ENCODE measurements at places on chromosomes 2 and 18.
A peak's percentile ranks its signal among the peaks of the same experiment; 100 is the strongest.

GRCh38 chr18:58756148-58756547 is 84.9 kb downstream of the MALT1 start:
- no peak for DNase-seq

DNA sequence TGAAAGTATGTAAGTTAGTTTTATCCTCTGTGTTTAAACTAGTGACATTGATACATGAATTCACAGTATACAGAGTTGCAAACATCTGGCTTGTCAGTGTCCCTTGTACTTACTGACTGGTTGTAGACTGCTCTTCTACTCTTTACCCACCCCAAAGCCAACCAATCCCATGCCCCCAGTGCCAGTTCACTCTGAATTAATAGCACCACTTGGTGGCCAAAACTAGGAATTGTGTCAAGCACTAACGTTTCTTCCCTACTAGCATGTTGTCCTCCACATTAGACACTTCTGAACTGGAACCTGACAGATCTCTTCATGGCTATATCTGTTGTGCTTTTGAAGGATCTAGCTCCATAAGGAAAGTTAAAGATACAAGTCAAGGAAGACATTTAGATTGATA is 27.2 kb upstream of the OTX1 start:
- peak; percentile 39 for DNase-seq

GRCh38 chr2:20507166-20507692 is 60.4 kb downstream of the RHOB start:
- no peak for DNase-seq

- DNase-seq = no peak
Observed at GRCh38 chr2:58127111-58127510, 80.5 kb downstream of the VRK2 start.

GRCh38 chr2:155100261-155100660 is 401.8 kb downstream of the KCNJ3 start:
- no peak for DNase-seq

GRCh38 chr18:74489676-74490075 is 6.5 kb upstream of the CNDP2 start:
- peak; percentile 65 for DNase-seq

DNA sequence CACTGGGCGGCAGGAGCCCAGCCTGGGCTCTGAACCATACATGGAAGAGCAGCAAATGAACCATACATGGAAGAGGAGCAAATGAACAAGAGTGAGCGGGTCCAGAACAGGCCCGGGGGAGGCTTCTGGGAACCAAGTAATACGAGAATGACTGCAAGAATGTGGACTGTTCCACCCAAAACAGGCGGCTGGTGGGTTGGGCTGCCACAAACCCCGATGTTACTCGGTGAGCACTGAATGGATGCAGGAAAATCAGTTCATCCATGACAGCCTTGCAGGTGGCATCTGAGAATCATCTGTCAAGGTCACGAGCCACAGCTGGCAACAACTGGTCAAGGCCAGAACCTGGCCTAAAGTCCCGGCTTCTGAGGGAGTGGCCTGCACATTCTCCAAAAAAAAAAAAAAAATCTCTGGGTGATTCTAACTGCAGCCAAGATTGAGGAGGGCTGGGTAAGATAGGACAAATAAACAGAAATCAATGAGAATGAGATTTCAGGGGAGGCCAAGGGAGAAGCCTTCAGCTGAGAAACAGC is 106.1 kb downstream of the ZNF516 start:
- DNase-seq = no peak

DNA sequence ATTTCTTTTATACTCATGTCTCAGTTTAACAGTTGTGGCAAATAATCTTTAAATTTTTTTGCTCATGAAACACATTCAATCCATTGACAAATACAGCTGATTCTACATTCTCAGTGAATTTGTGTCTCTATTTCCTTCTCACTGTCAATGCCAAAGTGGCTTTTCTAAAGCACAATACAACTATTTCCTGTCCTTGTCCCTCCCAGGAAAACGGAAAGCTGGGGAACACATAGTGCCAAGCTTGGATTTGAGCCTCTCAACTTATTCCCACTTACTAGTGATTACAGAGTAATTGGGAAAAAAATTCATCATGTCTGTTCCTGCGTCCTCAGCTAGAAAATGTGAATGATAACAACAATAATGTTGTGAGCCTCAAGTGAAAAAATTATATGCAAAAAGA is 899.7 kb upstream of the CDH2 start:
- DNase-seq = no peak

DNA sequence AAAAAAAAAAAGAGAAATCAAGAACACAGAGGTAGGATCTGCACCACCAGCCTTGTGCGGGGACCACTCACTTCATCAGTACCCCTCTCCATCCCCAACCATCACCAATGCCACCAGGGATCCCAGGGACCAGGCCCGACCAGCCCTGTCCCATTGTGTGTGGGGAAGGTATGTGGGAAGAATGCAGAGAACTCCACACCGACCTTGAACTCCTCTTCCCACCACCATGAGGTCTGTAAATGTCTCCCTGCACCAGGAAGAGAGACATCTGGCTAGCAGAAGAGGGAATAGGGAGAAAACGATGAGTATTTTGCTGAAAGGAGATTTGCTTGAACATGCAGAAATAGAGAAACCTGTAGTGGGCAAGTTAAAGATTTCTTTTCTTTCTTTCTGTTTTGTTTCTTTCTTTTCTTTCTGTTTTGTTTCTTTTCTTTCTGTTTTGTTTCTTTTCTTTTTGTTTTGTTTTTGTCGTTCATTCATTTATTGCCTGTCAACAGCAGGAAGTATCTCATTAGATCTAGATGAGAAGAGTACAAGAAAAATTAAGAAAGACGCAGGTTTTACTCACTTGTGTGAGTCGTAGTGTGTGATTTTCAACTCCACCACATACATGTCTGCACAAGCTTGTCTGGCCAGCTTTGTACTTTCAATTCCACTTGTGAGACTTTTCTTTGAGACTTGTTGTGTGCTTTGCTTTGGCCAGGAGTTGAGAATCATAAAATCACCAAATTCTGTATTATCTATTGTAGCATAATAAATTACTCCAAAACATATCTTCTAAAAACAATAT is 179.8 kb upstream of the HAAO start:
- no peak for DNase-seq

GRCh38 chr2:35298493-35298892 is 1057.1 kb upstream of the CRIM1 start:
- DNase-seq = peak; percentile 75

DNA sequence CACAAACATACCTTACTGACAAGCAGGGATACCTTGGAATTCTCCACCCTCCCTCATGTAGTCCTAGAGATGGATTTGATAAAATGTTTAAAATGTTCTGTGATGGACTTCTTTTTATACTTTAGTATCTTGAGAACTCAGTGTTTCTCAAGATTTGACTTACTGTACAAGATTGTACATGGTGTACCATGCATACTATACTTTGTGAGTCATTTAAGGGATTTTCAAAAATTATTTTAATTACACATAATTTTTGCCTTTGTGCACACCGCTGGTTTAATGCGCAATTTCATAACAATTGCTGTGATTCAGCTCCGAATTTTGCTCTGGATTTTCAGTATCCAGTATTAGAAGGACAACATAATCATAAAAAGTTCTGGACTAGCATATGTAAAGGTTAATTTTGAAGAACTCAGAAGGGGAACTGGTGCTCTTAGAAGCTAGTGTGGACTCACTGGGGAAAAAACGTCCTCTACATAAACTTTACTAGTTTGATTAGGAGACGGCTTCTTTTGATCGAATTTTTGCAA is 78.6 kb upstream of the ACSL3 start:
- DNase-seq = no peak

DNA sequence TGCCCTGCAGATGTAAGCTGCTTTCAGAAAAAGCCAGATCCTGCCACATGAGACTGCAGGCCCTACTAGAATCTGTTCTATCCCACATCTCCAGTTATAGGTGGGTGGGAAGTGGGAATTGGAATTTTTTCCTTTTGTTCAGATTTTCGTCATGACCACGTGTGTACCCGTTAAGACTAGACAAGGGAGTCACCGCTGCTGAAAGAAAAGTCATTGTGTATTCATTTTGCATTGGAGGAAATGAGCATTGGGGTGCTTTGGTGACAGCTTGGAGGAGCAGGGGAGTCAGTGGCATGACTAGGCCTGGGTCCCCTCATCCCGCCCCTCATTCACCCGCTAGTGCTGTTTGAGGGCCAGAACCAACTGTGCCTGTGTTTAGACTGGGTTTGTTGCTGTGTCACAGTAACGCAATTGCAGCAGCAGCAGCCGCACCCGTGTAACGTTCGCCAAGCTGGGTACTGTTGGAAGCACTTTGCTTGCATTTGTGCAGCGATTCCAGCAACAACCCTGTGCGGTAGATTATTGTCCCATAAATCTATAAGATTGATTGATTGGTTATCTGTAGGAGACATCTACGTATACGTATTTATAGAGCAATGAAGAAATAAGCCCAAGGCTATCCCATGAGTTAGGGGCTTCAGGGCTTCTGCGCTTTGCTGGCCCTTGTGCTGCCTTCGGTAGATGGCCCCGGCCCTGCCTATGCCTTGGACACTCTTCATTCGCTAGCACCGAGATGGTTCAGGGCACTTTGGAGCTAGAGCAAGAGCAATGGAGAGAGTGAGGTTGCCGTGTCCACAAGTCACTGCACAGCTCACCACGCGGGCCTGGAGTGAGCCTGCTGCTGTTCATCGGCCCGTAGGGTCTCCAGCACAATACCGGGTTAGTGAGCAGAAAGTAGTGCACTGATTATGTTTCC is 194.9 kb downstream of the AGAP1 start:
- no peak for DNase-seq

GRCh38 chr2:151630372-151630771 is 103.9 kb downstream of the NEB start:
- no peak for DNase-seq

DNA sequence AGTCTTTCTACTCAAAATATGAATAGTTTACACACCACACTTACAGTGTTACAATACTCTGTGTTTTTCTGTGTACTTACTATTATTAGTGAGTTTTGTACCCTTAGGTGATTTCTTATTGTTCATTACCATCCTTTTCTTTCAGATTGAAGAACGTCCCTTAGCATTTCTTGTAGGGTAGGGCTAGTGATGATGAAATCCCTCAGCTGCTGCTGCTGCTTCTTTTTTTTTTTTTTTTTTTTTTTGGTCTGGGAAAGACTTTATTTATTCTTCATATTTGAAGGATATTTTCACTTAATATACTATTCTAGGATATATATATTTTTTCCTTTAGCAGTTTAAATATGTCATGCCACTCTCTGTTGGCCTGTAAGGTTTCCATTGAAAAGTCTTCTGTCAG is 29.0 kb upstream of the SERPINB2 start:
- DNase-seq = no peak

GRCh38 chr18:70024829-70025228 is 77.2 kb upstream of the CD226 start:
- no peak for DNase-seq

DNA sequence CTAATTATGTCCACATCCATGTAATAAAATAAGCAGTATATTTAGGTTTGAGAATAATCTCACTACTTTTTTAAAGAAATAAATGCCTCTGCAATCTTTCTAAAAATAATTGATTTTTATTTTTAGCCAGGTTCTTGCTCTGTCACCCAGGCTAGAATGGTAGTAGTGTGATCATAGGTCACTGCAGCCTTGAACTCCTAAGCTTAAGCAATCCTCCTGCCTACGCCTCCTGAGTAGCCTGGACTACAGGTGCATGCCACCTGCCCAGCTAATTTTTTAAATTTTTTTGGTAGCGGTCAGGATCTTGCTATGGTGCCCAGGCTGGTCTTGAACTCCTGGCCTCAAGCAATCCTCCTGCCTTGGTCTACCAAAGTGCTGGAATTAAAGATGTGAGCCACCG is 133.3 kb downstream of the CAMKMT start:
- DNase-seq = no peak

GRCh38 chr2:12700989-12701388 is 15.7 kb upstream of the TRIB2 start:
- DNase-seq = no peak

- DNase-seq = no peak
Observed at GRCh38 chr2:127604986-127605385, 41.0 kb upstream of the GPR17 start.

GRCh38 chr2:129876541-129876940 is 102.9 kb upstream of the RAB6C start:
- no peak for DNase-seq

DNA sequence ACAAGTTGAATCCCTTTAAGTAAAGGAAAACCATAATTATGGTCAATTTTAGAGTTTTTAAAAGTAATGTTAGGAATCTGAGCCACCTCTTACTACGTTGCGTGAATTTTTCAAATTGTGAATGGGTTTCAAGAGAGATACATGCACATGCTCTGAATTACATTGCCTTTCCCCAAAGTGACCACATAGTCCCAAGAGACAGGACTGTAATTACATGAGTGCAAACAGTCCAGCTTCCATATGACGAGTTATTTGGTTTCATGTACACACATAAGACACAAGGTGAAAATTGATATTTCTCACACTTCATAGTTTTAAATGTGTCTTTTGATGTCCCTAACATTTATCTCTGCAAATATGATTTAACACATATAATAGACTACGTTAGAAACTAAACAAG is 850.8 kb downstream of the LRP1B start:
- no peak for DNase-seq

GRCh38 chr2:217247476-217247875 is 387.6 kb upstream of the TNP1 start:
- DNase-seq = no peak

DNA sequence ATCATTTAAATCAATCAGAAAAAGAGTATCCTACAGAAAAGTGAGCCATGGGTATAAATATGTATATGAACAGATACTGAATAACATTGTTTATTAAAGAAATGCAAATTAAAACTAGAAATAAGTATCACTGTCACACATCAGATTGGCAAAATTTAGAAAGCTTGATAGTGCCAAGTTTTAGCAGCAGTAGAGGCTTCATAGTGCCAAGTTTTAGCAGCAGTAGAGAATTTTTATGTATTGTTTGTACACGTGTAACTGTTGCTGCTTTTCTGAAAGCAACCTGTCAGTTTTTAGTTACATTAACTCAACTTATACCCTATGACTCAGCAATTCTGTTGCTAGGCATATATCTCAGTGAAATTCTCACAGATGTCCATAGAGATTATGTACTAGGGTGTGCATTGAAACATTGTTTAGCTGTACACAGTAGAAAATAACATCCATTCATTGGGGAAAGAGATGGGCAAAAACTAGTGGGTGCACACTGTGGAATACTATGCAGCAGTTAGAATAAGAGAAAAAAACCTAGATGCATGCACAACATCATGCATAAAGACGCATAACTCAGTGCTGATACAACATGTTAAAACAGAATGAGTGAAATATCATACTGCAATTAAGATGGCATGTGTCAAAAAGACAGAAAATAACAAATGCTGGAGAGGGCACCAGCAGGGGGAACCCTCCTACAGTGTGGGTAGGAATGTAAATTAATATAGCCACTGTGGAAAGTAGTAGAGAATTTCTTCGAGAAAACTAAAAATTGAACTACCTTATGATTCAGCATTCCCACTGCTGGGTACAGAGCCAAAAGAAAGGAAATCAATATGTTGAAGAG is 294.5 kb upstream of the NT5C1B start:
- peak; percentile 38 for DNase-seq

DNA sequence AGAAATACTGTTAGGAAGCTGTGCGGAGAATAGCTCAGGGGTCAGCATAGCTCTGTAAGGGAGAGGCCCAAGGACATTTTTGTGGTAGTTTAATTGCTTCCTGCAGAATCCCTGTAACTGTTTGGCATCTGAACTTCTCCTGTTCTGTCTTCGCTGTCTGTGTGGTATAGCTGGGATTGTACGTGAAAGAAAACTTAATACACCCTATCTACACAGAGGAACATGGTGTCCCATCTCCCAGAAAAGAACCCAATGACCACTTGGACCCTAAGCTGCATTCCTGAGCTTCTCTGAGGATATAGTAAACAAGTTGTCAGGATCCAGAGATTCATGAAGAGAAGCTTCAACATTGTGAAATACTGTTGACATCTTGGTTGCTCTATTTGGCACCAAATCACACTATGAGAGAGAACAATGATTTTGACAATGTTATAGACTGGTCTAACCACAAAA is 81.3 kb downstream of the CDC42EP3 start:
- peak; percentile 90 for DNase-seq
